ENCODE measurements at places on chromosomes 6 and 20.

- no peak for DNase-seq
Measured at GRCh38 chr6:31572041-31572911, at the start of gene LTA. Gene LTA, plus strand, starts transcription at chr6:31572289. Its CDS starts 454 bp downstream, at chr6:31572743.

- no peak for DNase-seq
Measured at GRCh38 chr20:32444474-32445220, 86.5 kb downstream of the ASXL1 start.

DNA sequence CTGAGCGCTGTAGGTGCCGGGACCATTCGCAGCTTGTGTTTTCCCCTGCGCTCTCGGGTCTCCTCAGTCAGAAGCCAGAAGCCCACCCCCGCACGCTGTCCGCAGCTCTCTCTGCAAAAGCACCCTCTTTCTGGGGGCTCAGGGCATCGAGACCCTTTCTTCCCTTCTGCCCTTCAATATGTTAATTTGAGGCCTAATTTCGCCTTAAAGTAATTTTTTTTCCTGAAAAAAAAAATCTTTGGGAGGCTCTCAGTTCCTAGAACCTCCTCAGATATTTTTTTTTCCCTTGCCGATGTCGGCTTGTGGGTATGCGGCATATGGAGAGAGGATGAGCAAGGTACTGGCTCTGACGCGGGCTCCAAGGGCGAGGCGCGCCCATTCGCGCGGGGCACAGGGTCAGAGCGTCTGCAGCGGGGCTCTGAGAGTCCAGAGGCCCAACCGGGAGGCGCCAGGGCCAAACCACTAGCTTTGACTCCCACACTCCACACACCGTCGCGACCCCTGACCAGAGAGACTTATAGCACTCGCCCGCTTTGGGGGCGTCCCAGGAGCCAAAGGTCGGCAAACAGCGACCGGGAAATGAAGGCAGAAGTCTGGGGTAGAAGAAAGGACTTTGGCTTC lies 893 bp downstream of the PRDM13 start:
- DNase-seq: no peak

- DNase-seq: no peak
Measured at GRCh38 chr6:162562041-162562440, 165.5 kb downstream of the PRKN start.

- no peak for DNase-seq
Measured at GRCh38 chr6:72760114-72760793, 138.4 kb downstream of the KCNQ5 start.

DNA sequence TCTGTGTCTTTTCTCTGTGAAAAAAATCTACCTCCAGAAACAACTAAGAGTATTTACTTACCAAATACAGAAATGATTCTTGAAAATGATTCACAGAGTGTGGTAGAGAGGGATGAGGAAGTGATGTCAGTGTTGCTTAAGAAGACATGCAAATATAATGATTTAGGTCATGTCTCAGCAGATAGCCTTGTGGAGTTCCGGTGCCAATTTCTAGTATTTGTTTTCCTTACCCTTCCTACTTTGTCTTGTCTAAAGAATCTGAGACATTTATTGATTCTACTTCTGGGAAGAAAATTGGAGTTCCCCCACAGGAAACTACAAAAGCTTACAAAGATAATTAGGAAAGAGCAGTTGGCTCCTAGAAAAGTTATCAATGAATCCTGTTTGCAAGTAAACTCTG lies 68.8 kb downstream of the GJA1 start:
- no peak for DNase-seq

DNA sequence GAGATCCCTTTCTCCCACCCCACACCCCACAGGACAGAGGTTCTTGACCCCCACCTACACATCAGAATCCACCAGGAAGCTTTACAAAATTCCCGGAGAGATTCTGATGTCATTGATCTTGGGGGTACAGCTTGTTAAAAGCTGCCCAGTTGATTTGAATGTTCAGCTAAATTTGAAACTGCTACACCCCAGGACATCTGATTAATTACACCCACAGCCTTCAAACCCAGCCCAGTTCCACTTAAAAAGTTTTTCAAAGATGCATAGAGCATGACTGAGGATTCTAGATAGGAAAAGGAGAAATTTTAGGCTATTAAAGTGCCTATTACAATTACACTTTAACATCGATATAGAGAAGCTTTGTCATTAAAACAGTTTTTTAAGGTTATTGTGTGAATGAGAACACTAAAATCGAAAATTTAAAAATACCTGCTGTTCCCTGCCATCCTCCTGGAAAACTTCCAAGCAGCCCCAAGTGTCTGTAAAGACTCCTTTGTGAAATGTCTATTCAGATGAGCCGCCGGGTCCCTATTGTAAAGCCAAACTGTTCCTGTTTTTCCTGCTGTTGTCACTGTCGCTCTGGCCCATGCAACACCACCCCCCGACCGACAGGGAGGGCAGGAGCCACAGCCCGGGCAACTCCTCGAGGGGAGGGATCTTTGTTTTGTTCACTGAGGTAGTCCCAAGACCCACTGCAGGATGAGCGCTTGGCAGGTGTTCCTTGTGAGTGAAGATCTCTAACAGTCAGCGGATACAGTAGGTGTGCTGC lies 132.5 kb upstream of the PHACTR3 start:
- DNase-seq: no peak

DNA sequence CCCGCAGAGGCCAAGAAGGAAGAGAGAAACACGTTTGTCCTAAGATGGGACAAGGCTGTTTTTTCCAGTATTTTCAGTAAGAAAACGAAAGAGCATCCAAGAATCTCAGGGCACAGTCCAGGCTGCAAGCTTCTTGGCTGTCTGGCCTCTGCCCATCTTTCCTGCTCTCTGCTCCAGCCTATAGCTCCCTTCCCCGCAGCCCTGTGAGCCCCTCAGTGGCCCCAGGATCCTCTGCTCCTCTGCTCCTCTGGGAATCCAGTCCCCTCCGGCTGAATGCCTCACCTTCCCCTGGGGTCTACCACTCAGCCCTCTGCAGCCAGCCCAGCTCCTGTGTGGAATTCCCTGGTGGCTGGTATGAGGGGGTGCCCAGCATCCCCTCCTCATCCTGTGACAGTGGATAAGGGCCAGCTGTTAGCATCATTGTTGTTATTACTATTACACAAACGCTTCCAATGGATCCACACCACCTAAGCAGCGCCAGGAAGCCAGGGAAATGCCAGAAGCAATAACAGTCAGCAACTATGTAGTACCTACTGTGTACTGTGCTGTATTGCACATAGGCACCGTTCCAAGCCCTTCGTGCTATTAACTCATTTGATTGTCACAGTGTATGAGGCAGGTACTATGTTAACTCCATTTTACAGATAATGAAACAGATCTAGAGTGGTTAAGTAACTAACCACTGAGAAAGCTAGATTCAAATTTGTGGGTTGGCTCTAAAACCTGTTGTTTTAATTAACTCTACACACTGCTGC lies 60.3 kb upstream of the PTPN1 start:
- DNase-seq: no peak

DNA sequence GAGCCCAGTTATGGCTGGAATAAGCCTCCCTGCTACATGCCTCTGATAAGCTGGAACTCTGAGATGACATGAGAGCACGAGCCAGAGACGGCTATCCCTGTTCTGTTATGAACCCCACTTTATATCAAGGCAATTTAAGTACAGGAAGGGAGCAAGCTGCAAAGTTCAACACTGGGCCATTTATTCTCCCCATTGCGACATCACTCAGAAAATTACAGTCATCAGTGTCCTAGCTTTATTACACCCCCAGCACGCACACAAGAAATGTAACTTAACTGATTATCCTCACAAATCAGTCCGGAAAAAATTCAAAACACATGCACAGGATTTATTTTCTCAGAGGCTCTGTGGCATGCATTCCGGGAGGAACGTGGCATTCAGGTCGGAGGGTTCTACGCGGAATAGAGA lies 125.3 kb upstream of the SLC2A12 start:
- DNase-seq: no peak

GRCh38 chr6:149906405-149906804 lies 8.5 kb upstream of the RAET1E start:
- no peak for DNase-seq

DNA sequence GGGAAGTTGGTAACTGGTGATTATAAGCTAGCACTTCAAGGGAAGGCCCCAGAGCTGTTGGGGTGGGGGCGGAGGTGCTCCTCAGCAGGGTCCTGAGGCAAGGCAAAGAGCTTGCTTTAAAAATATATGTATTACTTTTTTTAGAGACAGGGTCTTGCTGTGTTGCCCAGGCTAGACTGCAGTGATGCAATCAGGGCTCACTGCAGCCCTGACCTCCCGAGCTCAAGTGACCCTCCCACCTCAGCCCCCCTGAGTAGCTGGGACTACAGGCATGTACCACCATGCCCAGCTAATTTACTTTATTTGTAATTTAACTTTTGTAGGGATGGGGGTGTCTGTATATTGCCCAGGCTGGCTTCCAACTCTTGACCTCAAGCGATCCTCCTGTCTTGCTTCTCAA lies 87.2 kb downstream of the MYB start:
- DNase-seq: no peak

DNA sequence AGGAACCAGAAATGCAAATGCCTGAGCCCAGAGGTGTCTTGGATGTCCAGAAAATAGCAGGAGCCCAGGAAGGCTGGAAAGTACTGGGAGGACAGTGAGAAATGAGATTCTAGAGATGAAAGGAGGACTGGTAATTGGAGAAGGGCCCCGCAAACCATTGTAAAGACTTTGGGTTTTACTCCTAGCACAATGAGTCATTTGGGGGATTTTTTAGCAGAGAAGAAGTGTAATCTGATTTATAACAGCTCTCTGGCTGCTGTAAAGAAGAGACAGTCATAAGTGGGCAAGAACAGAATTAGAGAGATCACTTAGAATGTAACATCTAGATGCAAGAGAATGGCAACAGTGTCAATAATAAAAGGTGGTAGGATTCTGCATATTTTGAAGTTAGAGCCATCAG lies 40.2 kb downstream of the SLC35F1 start:
- no peak for DNase-seq

DNA sequence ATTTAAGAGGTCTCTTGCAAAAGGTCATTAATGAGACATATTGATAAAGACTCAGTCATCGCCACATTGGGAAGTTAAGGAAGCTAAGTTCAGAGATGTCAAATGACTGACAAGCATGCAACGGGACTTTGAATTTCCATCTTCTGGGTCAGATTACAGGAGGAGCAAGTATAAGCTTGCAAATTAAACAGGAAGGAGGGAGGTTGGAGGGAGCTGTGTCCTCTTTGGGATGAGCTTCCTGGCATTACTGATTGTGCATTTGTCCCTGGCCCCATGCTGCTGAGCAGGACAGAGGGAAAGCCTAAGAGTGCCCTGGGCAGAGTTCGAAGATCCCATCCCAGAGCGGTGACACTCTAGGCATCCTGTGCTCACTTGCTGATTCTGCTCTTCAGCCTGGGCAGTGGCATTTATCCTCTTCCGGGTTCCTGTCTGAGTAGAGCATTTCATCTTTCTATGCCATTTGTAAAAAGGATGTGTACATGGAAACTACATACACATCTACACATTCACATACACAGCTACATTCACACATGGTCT lies 40.5 kb downstream of the SLC22A1 start:
- no peak for DNase-seq

GRCh38 chr6:49468042-49468441 lies 4.9 kb downstream of the CENPQ start:
- DNase-seq: no peak

- no peak for DNase-seq
Measured at GRCh38 chr6:83464381-83465140, 33.7 kb upstream of the ME1 start.

Data from urothelium cell line (cell line).